ENCODE measurements at places on chromosomes 1 and 21. TPM values are rescaled to one million over a fixed set of nuclear protein-coding genes. Genes with fewer than 3 reads are reported as not detected.

Gene TSPEAR
- not detected for total RNA-seq

Gene SPATA46
- not detected for total RNA-seq

Gene AKNAD1
- total RNA-seq, result 0.26 TPM

Gene OR2L5
- total RNA-seq, result not detected

Gene OR14K1
- not detected for total RNA-seq

DNA sequence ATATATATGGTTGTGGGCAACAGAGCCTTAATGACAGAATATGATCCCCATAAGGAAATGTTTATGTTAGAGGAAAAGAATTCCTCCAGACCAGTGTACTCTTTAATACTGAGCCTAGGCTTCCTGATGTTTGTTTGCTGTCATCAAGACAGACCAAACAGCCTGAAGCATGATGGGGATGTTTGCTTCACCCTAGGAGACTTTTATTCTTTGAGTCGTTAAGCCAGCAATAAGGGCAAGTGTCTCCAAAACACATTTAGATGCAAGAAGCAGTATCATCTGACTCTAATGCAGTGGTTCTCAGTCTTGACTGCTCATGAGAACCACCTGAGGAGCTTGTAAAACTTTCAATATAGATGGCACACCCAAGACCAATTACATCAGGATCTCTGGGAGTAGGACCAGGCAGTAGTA is 33.1 kb downstream of the UBE2U start:
- DNase-seq, result no peak

- DNase-seq, result no peak
Measured at GRCh38 chr1:161914595-161914994, 109.1 kb downstream of the OLFML2B start.

GRCh38 chr1:182637769-182638168 is 33.6 kb upstream of the RGS16 start:
- no peak for DNase-seq

DNA sequence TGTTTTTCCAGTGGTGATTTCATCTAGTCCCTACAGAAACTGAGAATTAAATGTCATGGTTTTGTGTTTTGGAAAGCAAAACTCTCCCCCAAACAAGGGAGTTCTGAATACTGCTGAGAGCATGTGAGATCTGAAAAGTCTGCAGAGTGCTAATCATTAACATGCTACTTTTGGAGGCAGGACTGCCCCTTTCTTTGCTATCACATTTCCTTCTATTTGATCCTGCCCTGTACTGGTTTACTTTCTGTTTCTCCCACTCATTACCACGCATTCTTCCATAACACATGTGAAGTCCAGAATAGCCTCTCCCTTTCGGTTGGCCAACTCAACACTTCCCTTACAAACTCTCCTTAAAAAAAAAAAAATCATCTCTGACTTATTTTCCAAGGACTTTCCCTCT is 63.6 kb downstream of the GADD45A start:
- peak; percentile 72 for DNase-seq

DNA sequence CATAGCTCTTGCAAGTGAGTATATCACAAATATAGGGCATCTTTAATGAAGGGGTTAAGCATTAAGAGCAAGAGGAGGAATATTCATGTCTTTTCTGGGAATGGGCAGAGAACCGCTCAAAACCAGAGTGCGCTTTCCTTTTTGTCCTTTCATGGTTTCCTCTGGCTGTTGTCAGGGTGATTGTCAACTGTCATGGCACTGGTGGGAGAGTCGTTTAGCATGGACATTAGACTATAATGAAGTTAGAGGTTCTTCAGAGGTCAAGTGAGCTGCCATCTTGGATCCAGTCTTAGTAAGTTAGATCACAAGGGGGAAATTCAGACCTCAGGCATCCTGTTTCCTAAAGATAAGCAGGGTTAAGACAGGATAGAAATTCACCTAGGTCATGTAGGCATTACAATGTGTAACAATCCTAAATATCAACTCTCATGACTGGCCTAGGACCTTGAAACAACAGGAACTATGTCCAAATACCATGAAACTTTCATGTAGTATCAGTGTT is 12.1 kb upstream of the COA6 start:
- DNase-seq, result no peak

- DNase-seq, result no peak
Measured at GRCh38 chr1:54219688-54220003, 19.7 kb downstream of the MRPL37 start.

DNA sequence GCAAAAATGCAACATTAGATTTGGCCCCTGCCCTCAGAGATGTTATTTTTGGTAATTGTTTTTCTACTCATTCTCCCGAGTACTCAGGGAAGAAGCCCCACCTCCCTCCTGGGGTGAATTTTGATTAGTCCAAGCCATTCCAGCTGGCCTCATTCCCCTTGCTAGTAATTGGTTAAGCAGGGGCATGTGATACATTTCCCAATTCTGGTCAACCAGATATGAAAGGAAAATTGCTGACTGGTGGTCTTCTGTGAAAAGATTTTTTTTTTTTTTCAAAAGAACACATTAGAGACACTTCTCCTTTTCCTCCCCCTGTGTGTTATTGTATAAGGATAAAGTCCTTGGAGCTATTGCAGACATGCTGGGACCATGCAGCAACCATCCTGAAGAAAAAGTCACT is 71.1 kb upstream of the AKT3 start:
- DNase-seq, result no peak

DNA sequence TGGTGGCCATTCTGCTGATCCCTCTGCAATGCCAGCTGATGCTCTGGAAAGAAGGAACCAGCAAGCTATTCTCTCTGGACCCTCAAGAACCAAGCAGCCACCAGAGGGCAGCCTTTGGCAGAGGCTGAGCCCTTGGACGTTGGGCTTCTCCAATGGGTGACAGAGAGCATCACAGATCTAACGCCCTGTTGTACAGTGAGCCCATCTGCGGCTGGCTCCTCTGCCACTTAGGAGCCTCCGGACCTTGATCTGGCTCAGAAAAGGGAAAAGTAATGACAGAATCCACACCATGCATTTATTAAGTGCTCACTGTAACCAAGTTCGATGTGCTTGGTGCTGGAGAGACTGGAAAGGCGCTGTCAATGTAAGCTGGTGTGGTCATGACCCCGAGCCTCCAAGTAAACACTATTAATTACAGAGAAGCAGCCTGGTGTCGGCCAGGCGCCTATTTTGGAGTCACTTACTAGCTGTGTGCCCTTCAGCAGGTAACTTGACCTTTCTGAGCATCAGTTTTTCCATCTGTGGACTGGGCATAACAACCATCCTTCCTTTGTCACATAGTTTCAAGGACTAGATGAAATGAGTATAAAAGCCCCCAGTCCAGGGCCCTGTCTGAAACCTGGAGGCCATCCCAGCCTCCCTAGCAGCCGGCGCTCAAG is 34.9 kb downstream of the ECE1 start:
- peak; percentile 67 for DNase-seq

DNA sequence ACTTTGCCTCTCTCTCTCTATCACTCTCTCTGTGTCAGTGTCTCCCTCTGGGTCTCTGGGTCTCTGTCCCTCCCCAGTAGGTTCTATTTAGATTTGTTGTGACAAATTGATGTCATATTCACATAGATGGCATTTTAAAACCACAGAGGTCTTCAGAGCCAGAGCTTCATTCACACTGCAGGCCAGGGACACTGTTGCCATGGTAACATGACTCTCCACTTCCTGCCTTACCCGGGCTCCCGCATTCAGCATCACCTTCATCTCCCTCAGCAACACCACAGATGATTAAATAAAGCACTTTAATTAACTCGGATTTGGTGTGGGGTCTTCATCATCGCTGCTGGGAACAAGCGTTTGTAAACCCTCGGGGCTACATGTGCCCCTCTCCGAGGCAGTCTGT is 132.6 kb downstream of the ETS2 start:
- no peak for DNase-seq

GRCh38 chr1:231924180-231924579 is 297.6 kb downstream of the DISC1 start:
- no peak for DNase-seq

DNA sequence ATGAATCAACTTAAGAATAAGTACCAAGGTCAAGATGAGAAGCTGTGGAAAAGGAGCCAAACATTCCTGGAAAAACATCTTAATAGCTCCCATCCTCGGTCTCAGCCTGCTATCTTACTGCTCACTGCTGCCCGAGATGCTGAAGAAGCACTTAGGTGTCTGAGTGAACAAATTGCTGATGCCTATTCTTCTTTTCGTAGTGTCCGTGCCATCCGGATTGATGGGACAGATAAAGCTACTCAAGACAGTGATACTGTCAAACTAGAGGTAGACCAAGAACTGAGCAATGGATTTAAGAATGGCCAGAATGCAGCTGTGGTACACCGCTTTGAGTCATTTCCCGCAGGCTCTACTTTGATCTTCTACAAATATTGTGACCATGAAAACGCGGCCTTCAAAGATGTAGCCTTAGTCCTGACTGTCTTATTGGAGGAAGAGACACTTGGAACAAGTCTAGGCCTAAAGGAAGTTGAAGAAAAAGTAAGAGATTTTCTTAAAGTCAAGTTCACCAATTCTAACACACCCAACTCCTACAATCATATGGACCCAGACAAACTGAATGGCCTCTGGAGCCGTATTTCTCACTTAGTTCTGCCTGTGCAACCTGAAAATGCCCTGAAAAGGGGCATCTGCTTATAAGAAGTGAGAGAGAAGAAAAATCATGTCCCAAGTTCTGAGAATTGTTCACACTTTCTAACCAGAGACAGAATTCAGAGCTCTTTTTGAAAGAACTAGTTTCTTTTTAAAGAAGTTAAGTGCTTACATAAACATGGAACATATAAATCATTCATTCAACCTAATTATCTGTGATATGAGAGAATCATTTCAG is 35.7 kb downstream of the TOR1AIP1 start:
- no peak for DNase-seq

DNA sequence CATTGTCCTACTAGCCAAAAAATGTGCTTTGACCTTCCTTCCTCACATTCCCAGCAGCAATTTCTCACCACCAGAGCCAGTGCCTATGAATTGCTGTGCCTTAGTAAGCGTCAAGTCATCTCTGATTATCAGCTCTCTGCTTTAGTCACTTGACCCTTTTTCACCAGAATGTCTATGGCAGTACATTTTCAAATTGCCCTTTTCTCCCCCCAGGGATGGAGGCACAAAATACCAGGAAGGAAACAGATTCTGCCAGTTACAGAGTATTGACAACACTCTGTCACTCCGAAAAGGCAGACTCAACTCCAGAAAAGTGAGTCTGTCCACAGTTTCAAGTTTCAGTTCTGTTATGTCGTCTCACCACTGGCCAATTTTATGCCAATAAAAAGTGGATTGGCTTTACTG is 167.4 kb downstream of the TNFSF18 start:
- DNase-seq, result no peak

DNA sequence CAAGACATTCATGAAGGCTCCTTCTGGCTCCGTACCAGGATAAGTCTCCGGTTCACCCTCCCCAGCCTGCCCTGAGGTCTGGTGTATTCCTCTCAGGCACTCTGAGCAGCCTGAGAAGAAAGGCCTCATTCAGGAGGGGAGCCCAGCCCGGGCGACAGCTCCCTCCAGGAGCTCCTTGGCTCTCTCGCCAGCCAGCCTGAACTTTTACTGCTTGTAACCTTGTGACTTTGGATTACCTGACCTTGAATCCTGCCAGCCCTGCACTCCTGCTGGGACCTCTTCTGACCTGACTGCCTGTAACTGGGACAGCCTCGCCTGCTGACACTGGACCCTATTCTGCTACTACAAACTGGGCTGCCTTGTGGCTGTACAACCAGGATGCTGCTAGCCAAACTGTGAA is 65.8 kb downstream of the CD34 start:
- no peak for DNase-seq

DNA sequence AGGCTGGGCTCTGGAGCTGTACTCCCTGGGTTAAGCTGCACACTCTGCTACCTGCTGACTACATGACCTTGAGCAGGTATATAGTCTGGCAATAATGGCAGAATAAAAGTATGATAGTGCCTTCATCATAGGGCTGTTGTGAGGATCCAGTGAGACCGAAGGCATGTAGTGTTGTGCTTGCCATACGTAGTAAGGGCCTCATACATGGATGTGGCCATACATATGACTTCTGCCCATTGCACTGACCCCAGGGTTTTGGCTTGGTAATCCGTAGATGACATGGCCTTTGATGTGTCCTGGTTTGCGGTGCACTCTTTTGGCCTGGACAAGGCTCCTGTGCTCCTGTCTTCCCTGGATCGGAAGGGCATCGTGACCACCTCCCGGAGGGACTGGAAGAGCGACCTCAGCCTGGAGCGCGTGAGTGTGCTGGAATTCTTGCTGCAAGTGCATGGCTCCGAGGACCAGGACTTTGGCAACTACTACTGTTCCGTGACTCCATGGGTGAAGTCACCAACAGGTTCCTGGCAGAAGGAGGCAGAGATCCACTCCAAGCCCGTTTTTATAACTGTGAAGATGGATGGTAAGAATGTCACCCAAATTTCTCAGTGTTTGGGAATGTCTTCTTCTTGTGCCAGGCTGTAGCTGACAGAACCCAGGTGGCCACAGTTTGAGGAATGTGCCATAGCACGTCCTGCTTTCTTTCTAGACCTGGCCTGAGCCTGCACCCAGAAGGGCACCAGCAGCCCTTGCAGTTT is 17.0 kb upstream of the CD101 start:
- DNase-seq, result no peak

- peak; percentile 73 for DNase-seq
Measured at GRCh38 chr1:8870616-8871538, 7.6 kb downstream of the ENO1 start.

DNA sequence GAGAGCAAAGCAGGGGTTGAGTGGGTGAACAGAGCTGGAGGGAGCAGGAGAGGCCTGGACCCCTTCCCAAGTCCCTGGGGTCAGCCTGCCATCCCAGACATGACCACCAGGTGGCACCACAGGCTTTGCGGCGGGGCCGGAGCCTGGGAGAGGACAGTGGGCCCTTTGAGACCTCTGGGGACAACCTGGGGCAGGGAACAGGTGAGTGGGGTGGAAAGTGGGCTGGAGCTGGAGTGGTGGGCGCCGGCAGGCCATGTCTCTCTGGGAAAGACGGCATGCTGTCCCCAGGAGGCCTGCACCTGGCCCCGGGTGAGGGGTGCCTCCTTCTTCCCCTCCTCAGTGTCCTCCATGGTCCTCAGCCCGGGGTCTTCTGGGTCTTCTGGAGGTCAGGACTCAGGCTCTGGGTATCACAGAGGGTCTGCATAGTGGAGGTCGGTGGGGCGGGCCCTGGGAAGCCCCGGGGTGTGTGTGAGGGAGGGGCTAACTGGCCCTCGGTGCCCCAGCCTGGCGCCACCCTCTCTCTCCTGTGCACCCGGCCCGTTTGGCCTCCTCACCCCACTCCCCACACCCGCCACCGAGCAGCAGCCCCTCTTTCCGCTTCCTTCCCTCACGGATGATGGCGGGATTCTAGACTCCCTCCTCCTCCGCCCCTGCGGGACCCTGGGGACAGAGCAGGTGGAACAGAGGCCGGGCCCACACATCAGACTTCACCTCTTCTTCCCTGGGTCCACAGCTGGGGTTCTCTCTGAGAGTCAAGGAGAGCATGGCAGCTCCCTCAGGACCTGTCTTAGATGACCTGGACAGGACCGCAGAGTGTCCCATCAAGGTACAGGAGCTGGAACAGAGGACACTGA is 28.5 kb upstream of the PKP1 start:
- DNase-seq, result no peak

GRCh38 chr1:228882771-228883450 is 147.6 kb downstream of the RHOU start:
- DNase-seq, result no peak

- DNase-seq, result no peak
Measured at GRCh38 chr1:228827019-228827418, 91.7 kb downstream of the RHOU start.

All from bronchial epithelial cell (primary cell).